ENCODE measurements at places on chromosomes 2 and 18. TPM values are rescaled to one million over a fixed set of nuclear protein-coding genes. Genes with fewer than 3 reads are reported as not detected.

Gene CBLN2
- not detected for polyA plus RNA-seq

- no peak for DNase-seq
Observed at GRCh38 chr2:171487803-171488259, 34.4 kb upstream of the CYBRD1 start.

- no peak for DNase-seq
Observed at GRCh38 chr18:24538414-24539264, 78.2 kb downstream of the HRH4 start.

Gene ZAP70
- 131 TPM for polyA plus RNA-seq

DNA sequence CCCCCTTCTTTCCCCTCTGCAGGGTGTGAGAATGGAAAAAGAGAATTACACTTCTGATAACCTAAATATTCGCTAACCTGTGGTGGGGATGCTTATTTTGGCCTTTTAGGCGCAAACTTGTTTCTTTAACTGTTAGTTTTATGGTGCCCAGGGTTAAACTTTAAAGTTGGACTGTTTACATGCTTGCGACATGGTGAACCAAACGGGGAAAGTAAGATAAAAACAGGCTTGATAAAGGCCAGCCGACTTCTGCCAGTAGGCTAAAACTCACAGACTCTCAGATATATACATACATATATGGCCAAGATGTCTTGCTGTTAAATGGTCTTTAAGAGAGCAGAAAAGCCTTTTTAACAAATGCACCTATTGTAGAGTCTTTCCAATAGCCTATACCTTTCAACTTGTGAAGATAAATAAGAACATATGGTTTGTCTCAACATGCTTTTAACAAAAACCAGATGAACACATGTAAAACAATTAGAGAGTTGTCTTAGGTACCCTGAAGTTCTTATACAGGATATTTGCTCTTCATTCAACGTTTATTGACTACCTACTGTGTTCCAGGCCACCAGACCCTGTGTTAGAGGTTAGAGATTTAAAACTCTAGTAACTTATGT lies 29.0 kb downstream of the PRKCE start:
- no peak for DNase-seq

Gene NCK2
- 36.6 TPM for polyA plus RNA-seq

Gene PXDN
- polyA plus RNA-seq = 1.4 TPM

Gene FOXI3
- polyA plus RNA-seq = not detected

DNA sequence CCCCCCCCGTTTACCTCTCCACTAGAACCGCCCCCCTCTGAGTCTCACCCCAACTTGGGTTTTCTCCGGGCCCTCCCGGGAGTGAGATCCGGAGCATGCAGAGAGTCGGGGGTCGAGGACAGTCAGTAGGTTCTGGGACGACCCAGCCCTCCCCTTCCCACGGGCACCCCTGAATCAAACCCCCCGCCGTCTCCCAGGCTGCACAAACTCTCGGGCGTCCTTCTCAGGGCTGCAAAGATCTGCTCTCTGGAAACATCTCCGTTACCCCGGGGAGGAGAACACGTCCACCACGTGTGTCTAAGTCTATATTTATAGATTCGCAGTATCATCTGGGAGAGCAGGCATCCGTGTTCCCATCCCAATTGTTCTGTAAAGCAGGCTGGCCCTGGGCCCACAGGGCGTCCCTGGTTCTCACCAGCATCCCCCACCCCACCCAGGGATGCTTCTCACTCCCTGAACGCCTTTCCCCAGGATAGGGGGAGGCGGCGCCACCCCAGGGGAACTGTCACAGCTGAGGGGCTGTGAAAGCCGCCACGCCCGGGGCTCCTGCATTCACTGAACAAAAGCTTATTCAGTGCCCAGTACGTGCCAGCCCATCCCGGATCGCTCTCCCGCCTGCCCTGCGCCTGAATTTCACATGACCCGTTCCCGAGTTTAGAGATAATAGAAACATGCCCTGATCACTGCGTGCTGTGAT lies 765 bp upstream of the DIPK1C start:
- DNase-seq = no peak

DNA sequence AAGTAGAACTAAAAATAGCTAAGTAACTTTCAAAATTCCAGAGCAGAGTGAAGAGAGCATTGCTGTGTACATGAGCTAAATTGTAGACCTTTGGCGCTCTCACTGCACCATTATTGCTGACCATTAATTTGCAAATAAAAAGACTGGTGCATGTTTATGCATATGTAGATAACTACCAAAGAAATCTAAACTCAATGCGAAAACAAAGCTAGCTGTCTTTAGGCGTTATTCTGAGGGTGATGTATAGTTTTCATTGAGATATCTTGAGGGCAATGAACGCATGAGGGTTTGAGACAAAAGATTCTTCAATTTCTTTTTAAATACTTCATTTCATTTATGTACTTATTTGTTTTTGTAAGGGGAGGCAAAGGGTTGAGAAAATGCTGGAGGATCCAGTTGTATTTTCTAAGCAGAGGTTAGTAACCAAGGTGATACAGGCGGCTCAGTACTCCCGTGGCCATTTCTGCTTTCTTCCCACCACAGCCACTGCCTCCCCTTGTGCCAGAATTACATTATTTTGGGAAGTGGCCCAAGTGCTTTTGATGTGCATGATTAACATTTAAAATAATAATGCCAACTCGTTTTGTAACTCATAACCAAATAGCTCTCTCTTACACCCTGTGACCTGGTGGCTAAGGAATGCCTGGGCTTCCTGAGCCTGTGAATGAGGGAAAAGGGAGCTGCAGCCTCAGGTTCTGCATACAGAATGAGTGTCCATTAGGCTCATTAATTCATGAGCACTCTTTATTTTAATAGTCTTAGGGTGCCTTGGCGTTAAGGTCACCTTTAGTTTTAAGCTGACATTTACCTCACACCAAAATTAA lies 797.8 kb upstream of the GYPC start:
- DNase-seq = no peak

DNA sequence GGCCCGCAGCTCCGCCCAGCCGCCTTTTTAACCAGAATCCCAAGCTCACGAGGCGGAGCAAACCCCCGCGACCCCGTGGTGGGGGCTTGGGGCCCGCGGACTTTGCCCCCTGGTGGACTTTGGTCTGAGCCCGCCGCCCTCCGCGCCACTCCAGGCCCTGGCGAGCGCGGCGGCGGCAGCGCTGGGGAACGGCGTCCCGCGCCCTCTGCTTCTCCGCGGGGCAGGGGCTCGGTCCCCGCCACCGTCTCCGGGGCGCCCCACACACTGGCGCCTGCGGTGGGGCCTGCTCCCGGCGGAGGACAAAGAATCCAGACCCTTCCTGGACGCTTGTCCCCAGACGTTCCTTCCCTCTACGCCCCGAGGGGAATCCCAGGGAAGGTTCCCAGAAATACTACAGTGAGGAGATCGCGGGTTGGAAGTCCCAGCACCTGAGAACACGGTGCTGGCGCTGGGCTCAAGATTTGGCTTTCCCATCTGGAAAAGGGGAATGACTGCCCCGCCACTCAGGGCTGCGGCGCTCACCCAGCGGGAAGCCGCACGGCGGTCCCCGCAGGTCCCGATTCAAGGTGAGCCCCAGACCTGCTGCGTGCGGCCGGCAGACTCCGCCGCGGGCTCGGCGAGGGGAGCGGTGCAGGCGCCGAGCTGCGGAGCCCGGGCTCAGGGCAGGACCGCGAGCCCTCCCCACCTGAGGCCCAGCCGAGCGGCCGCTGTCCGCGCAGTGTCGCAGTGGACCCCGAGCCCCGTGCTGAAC lies at the start of gene HAAO:
Gene HAAO, minus strand, starts transcription at position 1 of the 751 bp plus-strand sequence. CDS start 47 bp downstream, outside the sequence.
- peak; percentile 22 for DNase-seq

- no peak for DNase-seq
Observed at GRCh38 chr2:11588228-11589110, 54.6 kb downstream of the GREB1 start.

DNA sequence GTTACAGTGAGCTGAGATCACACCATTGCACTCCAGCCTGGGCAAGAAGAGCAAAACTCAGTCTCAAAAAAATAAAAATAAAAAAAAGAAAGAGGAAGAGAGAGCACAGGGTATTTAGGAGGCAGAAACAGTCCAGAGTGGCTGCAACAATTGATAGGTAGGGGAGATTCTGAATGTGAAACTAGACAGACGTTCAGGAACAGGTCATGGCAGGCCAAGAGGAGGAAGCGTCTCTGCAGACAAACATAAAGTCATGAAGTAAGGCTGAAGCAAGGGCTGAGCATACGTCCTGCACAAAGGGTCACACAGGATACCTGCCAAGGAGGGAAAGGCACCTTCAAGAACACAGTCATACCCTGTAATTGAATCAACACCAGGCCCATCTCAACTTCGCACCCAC lies 64.1 kb upstream of the ZNF532 start:
- DNase-seq = no peak

Gene POMC
- polyA plus RNA-seq = 4.9 TPM

DNA sequence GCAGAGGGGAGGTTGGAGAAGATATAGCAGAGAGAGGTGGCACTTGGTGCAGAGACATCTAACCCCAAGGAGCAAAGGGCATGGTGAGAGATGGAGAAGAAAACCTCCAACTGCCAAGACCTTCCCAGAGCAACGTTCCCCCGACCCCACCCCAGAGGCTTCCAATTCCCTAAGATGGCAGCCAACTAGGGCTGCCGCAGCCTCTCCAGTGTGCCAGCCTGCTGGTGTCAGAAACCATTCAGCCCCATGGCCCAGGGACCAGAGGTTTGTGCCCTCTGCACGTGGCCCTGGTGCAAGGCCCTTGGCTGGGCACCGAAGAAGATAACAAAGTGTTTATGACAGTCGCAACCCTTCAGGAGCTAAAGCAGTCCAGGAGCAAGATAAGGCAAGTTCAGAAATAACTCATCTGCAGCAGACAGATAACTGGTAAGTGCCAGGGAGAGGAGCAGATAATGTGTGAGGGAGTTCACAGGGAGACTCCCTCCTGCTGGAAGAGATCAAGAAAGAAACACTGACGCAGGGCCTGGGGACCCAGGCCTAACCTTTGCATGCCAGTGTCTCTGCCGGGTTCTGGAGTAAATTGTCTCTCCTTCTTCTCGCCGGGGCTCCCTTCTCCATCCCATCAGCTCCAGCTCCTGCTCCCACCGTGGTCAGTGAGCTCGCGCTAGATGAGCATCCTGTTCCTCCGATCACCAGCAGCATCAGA lies 66.1 kb upstream of the ID2 start:
- DNase-seq = no peak

DNA sequence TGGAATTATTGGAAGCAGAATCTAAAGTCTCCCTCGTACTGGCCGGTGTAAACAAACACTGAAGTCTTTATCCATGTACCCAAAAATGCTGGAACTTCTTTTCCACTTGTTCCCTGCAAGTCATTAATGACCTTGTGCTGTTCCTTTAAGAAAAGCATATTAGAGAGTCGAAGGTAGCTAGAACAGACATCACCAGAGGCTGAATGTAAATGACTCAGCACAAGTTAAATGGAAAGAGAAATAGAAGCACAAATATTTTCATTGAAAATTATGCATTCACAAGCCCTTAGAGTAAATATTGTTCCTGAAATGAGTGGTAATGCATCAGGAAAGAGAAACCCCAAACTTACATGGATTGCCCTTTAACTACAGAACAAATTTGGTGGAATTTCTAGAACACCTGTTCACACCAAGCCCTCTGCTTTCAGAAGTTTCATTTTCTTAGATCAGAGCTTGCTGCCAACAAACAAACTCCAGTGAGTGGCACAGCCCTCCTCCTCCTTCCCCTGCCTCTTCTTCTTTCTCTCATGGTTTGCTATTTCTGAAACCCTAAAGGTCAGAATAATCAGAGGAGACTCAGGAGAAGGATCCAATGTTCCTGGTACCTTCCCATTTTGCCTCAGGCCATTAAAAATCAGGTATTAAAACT lies 264.3 kb downstream of the TXNL1 start:
- no peak for DNase-seq

- DNase-seq = no peak
Observed at GRCh38 chr2:65916177-65916576, 483.8 kb upstream of the SPRED2 start.

DNA sequence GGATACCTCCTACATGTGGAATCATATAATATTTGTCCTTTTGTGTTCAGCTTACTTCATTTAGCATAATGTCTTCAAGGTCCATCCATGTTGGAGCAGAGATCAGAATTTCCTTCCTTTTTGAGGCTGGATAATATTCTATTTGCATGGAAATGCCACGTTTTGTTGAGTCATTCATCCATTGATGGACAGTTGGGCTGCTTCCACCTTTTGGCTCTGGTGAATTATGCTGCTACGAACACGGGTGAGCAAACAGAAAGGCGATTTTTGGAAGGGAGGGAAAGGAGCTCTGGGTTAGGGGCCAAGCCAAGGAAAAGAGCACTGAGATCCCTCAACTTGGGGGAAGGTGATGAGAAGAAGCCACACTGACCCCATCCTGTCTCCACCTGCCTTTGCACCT lies 260.5 kb downstream of the TNS1 start:
- no peak for DNase-seq

DNA sequence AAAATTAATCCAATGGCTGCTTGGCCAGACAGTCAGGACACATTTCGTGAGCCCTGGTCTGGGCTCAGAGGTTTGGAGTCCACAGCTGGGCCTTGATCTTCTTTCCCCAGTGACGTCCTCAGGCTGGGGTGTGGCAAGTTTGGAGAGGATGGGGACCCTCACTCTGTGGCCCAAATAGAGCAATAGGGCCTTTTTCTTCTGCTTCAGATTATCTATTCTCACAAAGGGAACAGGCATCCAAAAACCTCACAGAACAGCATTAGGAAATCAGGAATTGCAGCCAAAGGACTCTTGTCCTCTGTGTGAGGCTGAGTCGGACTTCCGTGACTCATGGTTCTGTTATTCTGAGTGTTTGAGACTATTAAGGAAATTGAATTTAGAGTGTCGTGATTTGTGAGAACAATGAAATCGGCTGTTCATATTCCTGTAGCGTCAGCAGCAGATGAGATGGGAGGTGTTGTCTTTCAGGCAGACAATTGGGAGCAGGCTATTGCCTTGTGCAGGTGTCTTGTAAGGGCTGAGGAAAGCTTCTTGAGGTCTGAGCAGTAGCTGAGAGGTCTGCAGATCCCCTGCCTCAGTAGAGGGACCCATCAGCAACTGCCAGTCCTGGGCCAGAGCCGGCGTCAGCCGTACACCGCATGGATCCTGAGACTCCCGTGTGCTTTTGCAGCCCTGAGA lies 113.8 kb downstream of the SH3RF3 start:
- no peak for DNase-seq

Gene POTEE
- 0.11 TPM for polyA plus RNA-seq

- DNase-seq = no peak
Observed at GRCh38 chr2:239805043-239805329, 220.2 kb downstream of the NDUFA10 start.

- no peak for DNase-seq
Observed at GRCh38 chr2:232880764-232881351, 10.8 kb downstream of the SNORC start.

Gene SPR
- not detected for polyA plus RNA-seq

Gene CNDP1
- not detected for polyA plus RNA-seq

DNA sequence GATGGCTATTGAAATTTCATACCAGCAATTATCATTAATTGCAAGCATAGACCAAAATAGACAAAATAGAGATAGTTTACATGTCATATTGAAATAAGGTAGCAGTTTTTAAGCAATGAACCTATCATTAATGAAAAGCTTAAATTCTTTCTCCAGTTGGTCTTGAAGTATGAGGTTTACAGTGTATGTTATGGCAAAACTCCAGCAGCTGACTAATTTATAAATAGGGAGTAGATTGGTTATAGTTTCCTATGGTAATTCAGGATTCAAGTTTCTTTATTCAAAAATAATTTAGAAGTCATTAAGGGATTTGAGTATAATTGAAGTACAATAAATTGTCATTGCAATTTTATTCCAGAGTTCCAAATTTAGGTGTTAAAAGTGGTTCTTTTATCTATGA lies 69.6 kb upstream of the COL5A2 start:
- no peak for DNase-seq
